ENCODE measurements at places on chromosomes 2 and 18.

- DNase-seq = no peak
Measured at GRCh38 chr2:71877636-71878035, 270.0 kb downstream of the CYP26B1 start.

GRCh38 chr18:48813321-48813720 is 137.4 kb downstream of the SMAD7 start:
- no peak for DNase-seq

- peak; percentile 20 for DNase-seq
Measured at GRCh38 chr2:210250622-210251021, 25.4 kb upstream of the ACADL start.

DNA sequence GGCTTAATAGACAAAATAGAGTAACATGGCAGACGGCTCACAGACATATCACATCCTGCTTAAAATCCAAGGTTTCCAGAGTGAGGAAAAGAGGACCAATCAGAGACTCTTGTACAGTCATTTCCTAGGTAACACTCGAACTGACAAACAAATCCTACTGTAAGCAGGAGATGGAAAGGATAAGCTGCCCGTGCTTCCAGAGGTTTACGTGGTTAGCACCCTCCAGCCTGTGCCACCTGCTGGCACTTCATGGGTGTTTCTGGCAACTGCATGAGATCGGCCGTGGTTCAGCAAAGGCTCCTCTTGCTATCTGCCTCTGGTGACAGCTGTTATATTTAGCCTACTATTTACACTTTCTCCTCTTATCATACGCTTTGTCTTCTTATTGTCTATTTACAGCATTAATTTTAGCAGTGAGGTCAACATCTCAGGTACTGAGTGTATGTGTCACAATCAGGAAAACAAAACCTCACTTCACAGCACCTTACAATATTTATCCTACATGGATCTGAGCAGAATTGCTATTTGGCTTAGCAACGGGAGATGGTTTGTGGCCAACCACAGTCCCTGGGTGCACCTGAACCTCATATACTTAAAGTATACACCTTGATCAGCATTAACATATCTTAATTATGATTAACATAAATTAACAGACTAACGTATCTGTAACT is 226.9 kb downstream of the TMEM163 start:
- no peak for DNase-seq

- DNase-seq = no peak
Measured at GRCh38 chr2:49165662-49166061, 11.3 kb upstream of the FSHR start.
